Stimulated activated CD8-positive, alpha-beta memory T cell treated with anti-CD3 and anti-CD28 coated beads, Interleukin-2, amount 100 ng/mL, for 1 hour (primary cell): ENCODE measurements at places on chromosomes 6 and 20.

- DNase-seq = no peak
Observed at GRCh38 chr20:2756056-2756611, 44.3 kb downstream of the CPXM1 start.

- no peak for DNase-seq
Observed at GRCh38 chr6:3297909-3298308, 39.2 kb downstream of the PSMG4 start.

- no peak for DNase-seq
Observed at GRCh38 chr6:37251211-37251780, 6.3 kb upstream of the TBC1D22B start.

- no peak for DNase-seq
Observed at GRCh38 chr20:33658929-33659328, 3.2 kb upstream of the C20orf144 start.

DNA sequence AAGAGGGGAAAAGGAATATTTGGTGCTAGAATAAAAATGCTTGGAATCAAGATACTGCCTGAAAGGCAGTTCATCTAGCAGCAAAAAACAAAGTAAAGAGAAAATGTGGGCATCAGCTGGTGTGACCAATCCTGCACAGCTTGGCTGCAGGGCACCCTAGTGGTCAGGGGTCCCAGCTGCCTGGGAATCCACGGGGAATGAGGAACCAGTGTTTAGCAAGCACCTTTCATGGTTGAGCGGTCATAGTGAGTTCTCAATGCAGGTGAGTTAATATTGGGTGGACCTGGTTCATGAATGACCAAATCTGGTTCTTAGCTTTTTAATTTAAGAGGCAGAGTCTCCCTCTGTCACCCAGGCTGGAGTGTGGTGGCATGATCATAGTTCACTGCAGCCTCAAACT is 53.3 kb downstream of the CAP2 start:
- no peak for DNase-seq

DNA sequence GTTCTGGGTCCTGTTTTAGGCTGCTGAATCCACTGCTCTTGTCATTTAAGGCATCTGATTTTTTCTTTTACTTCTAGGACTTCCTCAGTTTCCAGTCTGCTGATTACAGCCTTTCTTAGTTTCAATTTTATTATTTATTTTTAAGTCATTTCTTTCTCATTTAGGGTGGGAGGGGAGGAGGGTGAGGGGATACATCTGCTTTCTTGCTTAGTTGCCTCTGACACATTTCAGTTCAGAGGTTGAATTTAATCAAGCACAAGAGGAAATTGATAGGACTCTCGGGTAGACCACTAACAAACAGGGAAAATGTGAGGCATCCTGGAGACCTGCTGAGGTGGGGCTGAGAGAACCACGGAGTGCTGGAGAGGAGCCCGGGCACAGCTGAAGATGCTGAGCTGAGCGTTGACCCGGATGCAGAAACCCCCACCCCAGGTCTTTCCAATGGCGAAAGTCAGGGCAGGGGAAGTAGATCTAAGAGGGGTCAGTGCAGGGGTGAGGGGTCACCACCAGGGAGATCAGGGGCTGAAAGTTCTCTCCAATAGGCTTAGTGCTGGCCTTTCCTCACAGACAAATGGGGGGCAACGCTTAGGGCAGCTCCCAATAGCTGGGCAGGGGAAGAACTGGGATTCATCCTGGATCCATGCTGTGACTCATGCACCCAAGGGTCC is 7.6 kb upstream of the TREML2 start:
- DNase-seq = no peak

DNA sequence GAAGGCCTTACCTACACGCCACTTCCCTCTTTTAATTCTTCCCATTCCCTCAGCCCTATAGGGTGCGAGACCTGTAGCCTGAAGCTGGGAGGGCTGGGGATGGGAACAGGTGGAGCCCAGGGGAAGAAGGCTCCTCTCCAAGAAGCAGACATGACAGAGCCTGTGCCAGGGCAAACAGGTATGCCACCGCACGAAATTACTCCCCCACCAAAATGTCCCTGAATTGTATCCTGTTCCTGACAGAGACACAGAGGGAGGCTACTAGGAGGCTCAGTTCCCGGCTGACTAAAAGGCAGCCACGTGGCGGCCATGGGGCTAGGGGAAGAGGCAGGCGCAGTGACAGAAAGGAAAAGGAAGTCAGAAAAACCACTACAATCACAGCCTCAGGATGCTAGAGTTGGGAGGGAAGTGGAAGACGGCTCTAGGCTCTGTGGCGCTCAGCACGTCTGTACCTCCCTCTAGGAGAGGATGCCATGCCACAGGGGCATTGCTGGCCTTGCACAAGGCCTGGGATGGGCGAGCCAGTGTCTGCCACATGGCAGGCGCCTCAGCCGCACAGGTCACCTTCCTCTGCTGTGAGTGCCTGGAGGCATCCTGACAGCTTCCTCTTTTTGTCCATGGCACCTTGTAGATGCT is 27.7 kb downstream of the TFEB start:
- no peak for DNase-seq

DNA sequence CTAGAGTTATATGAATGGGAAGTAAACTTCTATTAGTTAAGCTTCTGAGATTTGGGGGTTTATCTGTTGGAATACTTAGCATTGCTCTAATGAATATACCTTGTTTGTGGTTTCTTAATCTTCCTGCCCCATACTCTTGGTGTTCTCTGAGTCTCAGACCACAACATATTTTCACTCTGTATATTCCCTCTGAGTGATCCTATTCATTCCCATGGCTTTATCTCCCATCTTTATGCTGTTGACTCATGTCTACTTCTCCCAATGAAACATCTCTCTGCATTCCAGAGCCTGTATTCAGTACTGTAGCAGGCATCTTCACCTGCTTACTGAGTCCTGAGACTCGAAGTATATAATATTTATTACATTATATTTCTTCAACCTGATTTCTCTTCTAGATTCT is 283.7 kb upstream of the MAP3K7 start:
- no peak for DNase-seq

- DNase-seq = no peak
Observed at GRCh38 chr20:840858-841567, 7.5 kb downstream of the FAM110A start.

DNA sequence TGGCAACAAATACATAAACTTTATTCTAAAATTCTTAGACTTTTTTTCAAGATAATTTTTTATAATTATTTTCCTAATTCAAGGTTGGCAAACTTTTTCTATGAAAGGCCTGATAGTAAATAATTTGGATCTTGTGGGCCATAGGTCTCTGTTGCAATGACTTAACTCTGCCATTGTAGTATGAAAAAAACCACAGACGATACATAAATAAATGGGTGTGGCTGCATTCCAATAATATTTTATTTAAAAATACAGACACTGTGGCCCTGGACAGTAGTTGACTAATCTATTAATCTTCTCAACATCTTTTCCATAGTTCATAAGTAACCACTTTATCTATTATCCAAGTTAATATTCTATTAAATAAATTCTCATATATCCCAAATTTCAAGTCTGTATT is 281.1 kb downstream of the SYNE1 start:
- no peak for DNase-seq

DNA sequence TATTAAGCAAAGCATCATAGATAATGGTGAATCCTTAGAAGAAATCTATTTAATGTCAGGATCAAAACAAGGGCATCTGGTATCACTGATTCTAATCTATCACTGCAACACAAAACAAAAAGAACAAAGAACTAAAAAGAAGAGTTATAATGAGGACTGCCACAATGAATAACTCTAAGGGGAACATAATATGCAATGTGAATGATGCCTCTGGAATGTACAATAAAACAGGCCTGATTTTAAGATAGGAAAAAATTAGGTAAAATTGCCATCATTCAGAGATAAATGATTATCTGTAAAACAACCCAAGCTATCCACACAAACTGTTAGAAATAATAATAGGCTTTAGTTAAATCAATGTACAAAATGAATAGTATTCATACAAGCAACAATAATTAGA is 936.7 kb upstream of the CITED2 start:
- DNase-seq = no peak

GRCh38 chr6:143267760-143268159 is 182.7 kb downstream of the ADAT2 start:
- DNase-seq = no peak

DNA sequence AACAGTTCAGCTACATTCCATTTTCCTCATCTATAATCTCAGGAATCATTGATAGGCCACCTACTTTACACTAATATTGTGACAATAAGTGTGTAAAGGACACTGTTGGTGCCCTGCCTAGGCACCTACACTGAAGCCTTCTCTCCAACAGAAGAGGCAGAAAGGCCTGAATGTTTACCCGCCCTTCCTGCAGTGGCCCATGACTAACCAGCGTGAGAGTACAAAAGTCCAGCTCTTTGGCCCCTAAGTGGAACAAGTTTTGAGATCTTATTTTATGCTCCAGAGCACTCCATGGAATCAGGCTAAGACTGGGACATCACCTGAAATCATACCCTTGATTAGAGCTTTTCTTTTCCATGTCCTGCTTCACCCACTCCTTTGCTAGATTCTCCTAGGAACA is 359.7 kb downstream of the ARHGAP18 start:
- DNase-seq = no peak

DNA sequence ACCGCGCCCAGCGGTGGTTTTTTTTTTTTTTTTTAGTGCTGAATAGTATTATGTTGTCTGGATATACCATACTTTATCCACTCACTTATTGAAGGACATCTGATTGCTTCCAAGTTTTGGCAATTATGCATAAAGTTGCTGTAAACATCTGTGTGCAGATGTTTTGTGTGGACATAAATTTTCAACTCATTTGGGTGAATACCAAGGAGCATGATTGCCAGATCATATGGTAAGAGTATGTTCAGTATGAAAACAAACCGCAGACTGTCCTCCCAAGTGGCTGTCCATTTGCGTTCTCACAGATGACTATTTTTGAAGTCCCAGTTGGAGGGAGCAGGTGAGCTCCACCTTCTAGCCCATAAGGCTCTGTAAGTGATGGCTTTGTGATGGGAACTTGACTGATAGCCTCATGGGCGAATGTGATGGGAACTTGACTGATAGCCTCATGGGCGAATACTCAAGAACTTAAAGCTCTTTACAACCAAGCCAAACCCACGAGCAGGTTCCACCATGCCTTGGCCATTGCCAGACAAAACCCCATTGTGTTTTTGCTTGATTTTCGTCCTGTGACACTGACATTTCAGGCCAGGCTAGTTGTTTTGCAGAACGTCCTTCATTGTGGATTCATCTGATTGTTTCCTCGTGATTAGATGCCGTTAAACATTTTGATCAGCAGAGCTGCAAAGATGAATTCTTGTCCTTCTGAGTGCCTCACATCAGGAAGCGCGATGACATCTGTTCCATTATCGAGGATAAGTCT is 51.0 kb downstream of the ZBTB2 start:
- no peak for DNase-seq

DNA sequence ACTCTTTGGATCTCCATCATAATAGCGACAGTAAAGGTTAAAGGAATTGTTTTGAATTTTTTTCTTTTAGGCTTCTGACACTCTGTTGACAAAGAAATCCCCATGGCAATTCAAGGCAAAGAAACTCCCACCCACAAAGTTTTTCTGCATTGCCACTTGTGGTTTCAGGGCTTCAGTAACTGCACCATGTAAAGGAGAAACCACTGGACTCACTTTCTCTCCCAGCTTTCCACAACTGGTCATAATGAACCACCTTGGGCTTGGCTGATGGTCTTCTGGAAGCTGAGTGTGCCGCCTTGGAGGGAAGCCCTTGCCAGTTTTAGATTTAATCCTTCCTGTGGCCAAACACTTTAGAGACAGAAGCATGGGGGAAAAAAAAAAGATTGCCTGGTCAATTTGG is 163.1 kb downstream of the ISM1 start:
- no peak for DNase-seq

DNA sequence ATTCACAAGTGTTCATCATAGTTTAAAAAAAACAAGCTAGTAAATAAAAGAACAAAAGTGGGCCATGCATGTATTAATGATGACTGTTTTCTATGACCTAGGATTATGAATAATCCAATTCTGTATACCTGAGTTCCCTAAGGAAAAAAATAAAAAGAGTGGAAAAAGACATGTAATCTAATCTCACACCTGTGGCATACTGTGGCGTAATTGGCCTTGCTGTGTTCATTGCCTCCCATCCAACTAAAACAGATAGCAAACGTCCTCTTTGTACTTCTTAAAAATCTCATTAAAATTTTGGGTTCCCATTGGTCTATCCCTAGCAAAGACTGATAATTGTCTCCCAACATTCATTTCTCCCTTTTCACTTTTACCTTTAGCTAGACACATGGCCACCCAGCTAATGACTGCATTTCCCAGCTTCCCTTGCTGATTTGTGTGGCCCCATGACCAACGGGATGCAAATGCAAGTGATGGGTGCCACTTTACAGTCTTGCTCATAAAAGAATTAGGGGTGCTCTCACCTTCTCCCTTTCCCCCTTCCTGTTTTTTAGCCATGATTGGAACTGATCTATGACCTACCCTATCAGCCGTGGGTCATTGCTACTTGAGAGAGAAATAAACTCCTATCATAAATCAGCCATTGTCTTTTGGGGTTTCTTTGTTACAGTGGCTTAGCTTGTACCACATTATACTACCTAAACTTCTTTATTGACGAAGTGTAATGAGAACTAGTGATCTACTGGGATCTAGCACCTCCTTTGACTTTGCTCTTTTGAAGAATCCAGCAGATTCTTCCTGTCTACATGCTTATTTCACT is 32.0 kb upstream of the TBC1D22B start:
- DNase-seq = no peak

DNA sequence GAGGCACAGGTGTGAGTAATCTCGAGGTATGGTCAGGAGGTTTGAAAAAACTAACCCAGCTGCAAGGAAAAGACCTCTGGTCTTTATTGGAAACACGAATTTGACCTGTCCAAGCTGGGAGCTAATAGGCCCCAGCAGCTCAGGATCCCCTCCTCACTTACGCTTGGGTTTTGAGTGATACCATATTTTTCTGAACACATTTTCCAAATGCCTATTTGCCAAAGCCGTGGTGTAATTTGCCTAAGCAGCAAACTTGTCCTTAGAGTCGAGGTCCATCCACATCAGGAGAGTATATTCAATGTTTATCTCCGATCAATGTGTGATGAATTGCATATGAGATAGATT is 128.0 kb downstream of the BCAS1 start:
- no peak for DNase-seq

DNA sequence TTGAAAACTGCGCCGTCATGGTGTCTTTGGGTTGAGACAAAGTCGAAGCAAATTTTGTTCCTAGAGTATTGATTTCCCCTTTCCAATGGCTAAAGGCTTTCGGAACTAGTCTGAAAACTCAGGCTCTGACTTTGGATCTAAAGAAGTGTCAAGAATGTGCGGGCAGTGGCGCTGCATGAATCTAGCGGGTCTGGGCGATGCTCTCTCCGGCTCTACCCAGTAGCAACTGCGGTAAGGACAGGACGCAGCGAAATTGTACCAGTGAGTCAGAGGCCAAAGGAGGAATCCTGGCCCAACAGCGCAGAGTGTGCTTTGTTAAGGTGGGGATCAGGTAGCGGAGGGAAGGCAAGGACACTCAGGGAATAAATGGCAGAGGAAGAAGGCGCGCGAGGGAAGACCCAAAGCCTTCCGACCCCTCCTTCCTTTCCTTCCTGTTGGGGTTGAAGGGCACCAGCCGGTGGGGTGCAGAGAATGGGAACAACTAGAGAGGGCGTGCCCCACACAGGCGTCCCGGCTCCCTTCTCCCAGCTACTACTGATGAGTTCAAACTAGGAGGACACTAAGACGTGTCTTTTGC is 32.1 kb downstream of the HLA-F start:
- no peak for DNase-seq

- DNase-seq = no peak
Observed at GRCh38 chr20:2617099-2617714, 35.2 kb upstream of the NOP56 start.
